ENCODE measurements at places on chromosomes 5 and 9.
A peak's percentile ranks its signal among the peaks of the same experiment; 100 is the strongest.

GRCh38 chr9:133184971-133185370 lies 21.3 kb upstream of the GBGT1 start:
- peak; percentile 82 for DNase-seq

DNA sequence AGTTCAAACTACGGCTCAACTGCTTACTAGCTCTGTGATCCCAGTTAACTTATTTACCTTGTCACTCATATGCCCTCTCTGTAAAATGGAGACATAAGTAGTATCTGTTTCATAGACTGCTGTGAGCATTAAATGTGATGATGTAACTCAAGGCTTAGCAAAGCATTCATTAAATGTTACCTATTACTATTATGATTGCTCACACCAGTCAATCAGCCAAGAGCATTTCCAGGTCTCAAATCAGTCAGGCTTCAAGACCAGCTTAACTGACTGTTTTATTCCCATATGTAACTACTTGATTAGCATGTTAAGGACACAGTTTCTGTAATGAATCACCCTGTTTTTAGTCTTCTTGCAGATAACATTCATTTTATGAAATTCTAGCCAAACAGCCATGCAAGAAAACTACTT lies 413.3 kb downstream of the MLLT3 start:
- no peak for DNase-seq

DNA sequence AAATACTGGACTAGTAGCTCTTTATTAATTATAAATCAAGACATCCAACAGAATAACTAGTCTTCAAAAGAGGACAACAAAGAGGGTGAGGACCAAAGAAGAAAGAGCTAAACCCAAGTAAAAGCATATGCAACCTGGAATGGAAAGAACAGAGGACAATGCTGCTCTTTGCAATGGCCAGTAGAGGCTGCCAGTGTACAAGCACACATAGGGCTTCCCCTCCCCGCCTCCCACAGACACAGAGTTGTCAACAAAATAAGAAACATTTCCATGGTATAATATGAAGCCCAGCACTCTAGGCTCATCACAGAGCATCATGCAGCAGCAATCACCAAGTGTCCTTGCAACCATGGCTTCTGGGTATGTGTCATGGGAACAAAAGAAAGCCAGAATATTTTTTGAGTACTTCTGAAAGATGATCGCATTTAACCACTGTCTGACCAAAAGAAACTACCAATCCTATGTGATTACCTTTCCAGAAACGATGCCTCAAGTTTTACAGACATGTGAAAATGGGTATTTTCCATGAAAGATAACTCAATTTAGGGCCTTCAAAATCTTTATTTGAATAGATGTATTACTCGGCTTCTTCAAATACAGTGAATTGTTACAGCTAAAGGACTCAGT lies 58.1 kb downstream of the RFX3 start:
- DNase-seq, result peak; percentile 60

- DNase-seq, result no peak
Measured at GRCh38 chr5:37836592-37837413, 3.0 kb downstream of the GDNF start.

DNA sequence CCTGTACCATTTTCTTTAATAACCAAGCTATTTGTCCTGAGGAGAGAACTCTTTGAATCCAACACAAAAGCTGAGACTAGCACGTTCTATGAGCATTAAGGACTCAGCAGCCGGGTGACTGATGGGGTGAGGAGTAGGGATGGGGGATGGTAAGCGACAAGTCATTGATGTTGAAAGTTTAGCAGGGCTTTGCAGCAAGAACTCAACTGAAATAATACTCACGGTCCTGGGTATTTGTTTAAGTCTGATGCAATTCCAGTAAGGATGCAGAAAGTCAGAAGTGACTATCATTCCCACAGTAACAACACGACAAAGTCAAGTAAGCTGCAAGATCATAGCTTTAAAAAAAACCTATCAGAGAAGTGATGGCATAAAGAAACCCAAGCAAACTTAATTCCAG lies 131.1 kb downstream of the ACTL7B start:
- no peak for DNase-seq

DNA sequence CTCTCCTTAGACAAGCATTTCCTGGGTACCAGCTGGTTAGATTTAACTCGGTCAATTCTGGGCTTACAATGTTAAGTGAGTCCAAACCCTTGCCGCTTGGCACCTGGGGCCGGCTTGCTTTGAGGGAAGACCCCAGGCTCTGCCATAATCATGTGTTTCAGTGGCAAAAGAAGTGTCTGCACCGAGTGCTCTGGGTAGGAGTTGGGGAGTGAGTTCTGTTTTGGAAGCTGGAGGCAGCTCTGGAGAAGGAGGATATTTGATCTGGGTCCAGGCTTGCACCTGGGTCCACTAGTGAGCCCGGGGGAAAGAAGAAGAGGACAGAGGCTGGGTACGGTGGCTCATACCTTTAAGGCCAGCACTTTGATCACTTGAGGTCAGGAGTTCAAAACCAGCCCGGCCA lies 8.4 kb upstream of the OLFM1 start:
- DNase-seq, result no peak

GRCh38 chr5:56026863-56027300 lies 32.1 kb upstream of the IL6ST start:
- no peak for DNase-seq

GRCh38 chr9:121067640-121068039 lies 7.1 kb upstream of the CNTRL start:
- no peak for DNase-seq

GRCh38 chr5:9194509-9194908 lies 351.4 kb downstream of the SEMA5A start:
- no peak for DNase-seq

GRCh38 chr9:8552732-8553131 lies 753.2 kb upstream of the DMAC1 start:
- DNase-seq, result no peak

DNA sequence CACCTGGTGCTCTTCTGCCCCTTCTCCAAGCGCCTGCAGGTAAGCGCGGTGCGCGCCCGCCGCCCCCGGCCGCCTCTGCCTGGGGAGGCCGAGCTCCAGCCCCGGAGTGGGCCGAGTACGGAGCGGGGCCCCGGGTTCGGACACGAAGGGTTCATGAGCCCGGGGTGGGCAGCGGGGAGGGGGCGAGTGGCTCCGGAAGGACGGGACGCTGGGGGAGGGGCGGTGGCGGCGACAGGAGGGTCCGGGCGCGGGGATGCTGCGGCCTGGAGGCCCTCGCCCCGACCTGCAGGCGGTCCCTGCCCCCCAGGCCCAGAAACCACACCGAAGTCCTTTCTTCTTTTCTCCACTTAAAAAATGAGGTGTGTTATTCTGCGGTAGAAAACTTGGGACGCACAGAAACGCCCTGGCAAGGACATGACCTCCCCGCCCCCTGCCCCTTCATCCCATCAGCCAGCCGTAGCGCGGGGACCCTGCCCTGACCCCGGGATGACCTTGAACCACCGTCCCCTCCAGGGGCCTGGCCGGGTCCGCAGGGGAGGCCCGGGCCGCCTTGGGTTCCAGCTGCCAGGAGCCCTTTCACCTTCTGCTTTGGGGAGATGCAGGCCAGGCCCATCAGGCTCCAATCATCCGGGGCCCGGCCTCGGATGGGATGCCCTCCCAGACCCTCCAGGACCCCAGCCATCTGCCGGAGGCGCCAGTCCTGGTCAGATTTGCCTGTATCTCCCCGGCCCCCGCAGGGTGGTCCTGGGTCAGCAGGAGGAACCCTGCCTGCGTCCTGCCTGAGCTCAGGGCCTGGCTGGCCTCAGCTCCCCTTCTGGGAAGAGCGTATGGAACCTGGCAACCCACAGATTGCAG lies 545 bp downstream of the DIPK1B start:
- no peak for DNase-seq

DNA sequence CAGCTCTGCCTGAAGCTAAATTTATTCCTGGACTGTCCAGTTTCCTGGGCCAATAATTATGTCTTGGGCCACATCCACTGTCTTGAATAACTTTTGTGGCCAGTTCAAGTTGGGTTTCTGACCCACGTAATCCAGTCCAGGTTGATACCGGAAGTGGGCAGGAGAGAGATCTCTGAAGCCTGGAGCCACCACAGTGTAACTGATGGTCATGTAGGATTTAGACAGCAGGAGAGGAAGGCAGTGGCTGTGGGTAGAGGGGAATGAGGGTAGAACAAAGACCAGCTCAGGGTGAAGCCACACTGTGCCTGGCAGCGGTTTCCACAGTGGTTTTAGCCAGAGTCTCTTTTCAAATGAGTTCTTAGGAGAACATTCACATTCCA lies 30.2 kb downstream of the SH3PXD2B start:
- no peak for DNase-seq

- DNase-seq, result no peak
Measured at GRCh38 chr5:11390291-11390767, 513.9 kb downstream of the CTNND2 start.

DNA sequence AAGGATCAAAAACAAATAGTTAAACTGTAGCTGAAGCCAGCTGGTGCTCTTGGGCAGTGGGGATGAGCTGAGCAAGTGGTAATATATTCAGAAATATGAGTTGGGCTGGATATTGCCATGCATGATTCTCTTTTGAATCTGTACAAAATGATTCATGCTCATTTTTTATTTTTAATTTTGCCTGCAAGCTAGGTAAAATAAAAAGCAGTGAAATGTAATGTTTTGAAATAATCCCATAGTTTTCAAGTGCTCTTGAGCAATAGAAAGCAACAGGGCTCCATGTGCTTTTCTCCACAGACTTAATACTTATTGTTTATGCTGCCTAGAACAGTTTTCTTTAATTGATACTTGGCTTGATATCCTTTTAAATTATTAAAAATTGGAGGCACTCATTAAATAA lies 489.3 kb downstream of the TLE4 start:
- DNase-seq, result no peak

DNA sequence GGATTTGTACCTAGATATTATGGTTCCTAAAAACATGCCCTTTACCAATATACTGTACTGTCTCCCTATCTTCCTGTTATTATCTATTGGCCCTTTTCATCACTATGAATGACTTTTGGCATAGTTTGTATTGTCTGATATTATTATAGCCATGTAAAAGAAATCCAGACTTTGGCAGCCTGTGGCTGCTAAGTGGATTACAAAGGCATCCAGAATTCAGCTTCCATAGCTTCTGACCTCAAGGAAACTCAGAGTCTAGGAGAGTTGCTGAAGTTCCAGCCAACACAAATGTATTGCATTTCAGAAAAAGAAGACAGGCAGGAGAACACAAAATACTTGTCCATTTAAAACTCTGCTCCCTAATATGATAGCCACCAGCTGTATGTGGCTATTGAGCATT lies 319.2 kb upstream of the MPDZ start:
- DNase-seq, result no peak

DNA sequence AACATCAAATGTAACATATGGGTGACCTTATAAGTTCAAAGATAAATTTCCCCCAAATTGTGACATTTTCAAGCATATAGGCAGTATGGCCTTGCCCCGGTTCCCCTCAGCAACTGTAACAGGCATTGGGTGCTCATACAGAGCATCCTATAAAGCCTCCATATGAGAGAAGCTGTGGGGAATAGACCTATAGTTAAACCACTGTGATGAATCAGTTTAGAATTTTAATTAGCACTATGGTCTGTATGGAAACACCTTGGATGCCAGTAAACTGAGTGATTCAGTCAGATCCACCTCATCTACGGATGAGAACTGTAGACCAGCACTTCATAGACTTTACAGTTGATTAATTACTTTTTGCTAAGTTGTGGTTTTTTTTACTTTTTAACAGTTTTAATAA lies 79.4 kb downstream of the ERCC6L2 start:
- no peak for DNase-seq

- DNase-seq, result no peak
Measured at GRCh38 chr9:104227108-104227507, 133.0 kb downstream of the SMC2 start.

- peak; percentile 44 for DNase-seq
Measured at GRCh38 chr5:44952376-44952775, 143.6 kb downstream of the MRPS30 start.

DNA sequence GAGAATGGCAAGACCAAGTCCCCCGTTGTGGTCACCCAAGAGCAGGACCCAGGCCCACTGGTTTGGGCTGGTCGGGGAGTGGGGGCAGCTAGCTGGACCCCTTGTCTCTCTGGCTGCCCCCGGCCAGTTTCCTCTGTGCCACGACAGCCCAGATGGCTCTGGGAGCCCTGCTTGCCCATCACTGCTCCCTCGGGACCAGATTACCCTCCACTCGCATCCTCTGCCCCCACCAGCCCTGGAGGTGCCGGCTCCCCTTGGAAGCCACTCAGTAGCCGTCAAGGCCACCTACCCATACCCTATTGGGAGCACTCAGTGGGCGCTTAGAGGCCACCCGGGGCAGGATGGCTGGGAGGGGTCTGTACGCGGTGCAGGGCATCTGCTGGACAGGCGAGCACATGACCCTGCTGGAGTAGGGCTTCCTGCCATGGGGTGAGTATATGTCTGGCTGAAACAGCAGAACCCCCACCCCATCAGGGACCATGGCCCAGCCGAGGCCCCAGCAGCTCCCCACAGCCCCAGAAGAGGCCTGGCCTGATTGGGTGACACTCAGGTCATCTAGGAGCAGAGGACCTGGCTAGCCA lies 70.0 kb downstream of the ZNF354C start:
- no peak for DNase-seq

DNA sequence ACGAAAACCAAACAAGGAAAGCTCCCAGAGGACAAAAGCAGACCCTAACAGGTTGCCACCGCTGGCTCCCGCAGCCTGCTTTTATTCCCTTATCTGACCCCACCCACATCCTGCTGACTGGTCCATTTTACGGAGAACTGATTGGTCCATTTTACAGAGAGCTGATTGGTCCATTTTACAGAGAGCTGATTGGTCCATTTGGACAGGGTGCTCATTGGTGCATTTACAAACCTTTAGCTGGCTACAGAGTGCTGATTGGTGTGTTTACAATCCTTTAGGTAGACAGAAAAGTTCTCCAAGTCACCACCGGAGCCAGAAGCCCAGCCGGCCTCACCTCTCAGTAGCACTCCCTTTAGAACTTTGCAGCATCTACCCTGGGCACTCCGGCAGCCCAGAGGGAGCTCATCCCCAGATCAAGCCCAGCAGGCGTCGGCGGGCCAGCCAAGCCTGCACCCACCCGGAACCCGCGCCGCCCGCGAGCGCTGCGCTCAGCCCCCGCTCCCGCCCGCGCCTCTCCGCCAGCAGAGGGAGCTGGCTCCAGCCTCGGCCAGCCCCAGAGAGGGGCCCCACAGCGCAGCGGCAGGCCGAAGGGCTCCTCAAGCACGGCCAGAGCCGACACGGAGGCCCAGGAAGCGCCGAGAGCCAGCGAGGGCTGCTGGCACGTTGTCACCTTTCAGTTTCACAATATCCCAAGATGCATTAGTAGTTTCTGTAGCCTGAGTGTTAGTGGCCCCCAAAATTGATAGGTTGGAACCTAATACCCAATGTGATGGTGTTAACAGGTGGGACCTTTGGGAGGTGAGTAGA lies 35.3 kb upstream of the CLPTM1L start:
- no peak for DNase-seq

DNA sequence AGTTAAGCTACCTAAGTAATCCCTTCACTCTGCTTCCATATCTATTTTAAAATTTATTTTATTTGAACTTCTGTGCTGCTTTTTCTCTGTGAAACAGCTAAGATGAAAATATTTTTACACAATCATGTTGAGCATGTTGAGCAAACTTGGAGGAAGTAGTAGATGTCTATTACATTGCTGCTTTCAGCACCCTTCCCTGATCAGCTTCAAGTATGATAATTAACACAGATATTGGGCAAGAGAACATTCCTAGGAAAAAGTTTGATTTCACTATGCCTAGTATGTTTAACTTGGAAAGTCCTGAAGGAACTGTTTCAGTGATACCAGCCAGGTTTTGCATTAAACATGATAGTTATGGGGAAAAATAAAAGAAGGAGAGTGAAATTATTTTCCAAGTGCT lies 283.6 kb downstream of the ELAVL2 start:
- DNase-seq, result no peak

Data from SW480 (cell line).